Stimulated activated CD4-positive, alpha-beta T cell treated with anti-CD3 and anti-CD28 coated beads, Interleukin-15, amount 100 ng/mL, for 1 hour (primary cell): ENCODE measurements at places on chromosomes 13 and 19.

GRCh38 chr13:23455401-23456185 lies 22.1 kb upstream of the SACS start:
- no peak for DNase-seq

GRCh38 chr13:111036665-111037064 lies 78.4 kb upstream of the ARHGEF7 start:
- DNase-seq: no peak

- no peak for DNase-seq
These were observed 168.7 kb downstream of the KDM4B start for GRCh38 chr19:5137571-5138124.

DNA sequence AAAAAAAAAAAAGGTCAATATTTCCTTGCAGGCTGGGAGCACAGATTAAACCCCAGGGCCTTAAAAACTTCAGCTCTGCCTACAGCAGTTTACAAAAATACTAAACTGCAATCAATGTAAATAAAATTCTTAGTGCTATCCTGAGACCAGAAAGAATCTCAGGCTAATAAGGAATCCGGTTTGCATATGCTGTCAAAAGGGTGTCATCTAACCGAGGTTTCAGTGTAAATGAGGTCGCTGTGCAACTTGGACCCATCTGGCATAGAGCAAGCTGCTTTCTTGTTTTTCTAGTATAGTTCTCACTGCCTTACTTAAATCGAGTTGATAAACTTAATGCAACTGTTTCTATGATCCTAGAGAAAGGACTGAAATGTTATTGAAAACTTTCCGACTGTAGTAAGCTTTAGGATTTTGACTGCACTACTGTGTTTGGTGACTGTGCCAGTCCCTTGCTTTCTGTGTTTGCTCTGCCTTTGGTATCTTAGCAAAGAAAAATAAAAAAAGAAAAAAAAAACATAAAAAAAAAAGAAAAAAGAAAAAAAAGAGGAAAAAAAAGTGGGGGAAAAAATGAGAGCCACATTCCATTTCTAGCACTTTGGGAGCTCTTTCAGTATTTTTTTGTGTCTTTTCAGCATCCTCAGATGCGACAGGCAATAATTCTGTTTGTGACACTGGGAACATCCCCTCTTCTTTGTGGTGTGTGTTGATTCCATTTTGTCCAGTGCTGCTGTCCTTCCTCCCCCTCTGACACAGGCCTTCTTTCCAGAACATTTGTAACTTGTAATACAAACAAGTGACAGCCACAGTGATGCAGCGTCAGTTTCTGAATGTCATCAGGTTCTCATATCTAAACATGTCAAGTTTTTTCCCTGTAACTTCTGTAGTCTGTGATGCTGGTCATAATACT lies 340.5 kb downstream of the ZNF536 start:
- no peak for DNase-seq

GRCh38 chr13:91572944-91573598 lies 174.7 kb downstream of the GPC5 start:
- DNase-seq: no peak

DNA sequence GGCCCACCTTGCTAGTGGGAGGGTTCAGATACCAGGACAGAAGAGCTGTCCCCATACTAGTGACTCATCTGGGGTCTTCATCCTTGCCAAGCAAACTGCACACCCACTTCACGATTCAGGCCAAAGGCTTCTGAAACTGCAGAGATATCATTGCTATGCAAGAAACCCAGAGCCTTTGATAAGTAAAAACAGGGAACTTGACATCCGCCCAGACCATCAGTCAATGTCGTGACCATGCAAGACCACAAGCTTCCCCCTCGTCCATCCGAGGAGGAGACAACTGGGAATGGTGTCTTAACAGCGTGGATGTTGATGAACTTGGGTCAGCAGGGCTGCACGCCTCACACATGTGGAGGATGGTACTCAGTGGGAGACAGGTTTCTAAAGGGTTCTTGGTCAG lies 58.0 kb downstream of the ABCC4 start:
- no peak for DNase-seq

DNA sequence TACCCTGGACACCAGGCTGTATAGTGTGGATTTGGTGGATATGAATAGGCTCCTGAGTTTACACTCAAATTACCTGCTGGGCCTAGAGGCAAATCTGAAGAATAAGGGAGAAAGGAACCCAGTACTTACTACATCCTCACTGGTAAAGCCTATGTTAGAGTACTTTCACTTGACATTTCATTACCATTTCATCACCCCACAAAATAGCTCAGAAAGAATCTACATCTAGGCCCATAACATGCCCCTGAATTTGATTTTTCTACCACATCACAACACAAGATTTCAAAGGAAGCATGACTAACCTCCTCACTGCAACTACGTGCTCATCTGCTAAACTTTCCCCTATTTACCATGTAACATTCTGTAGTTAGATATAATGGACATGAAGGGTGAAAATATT lies 43.3 kb downstream of the VWA8 start:
- DNase-seq: no peak

GRCh38 chr19:48968179-48968661 lies 3.1 kb downstream of the FTL start:
- DNase-seq: no peak

DNA sequence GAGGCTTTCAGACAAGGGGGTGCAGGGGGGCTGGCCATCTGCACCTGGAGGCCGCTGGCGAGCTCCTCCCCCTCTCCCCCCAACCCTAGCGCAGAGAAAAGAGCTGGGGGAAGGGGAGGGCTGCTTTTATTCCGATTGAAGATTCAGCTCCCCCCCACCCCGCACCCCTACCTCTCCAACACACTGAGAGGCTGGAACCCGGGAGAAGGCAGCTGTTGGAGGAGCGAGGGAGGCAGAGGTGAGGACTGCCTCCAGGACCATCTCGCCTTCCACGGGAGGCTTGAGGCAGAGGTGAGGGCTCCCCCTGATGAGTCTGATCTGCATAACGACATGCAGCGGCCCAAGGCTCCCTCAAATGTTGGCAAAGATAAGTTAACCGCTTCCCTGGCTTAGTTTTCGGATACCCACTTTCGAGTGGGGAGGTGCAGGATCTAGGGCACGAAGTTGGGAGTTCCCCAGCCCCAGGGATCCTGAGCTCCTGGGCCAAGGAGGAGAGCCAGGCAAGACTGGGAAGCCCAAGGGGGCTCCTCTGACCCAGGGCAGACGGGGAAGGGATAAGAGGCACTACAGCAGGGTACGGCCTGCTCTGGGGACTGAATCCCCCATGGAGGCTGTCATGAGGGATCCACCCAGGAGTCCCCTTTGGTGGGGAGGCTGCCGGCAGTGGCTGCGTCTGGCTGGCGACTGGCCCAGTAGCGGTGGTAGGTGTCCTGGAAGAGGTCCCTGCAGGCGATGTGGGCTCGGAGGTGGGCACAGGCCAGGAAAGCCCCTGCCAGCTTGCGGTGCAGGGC lies 1.2 kb upstream of the NUMBL start:
- no peak for DNase-seq

DNA sequence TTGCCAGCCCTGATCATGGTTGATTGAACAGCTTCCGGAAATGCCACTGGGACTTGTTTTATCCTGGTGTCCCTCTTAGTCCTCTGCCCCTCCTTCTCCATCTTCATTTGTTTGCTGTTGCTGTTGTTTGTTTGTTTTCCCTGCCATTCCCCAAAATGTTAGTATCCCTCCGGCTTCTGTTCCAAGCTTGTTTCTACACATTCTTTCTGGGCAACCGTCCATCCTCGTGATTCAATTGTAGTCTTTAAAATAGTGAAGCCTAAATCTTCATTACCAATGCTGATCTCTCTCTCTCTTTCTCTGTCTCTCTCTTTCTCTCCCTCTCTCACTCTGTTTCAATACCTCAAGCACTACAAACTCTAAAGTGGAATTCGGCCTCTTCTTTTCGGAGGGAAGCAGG lies 649.3 kb upstream of the ARGLU1 start:
- DNase-seq: no peak

DNA sequence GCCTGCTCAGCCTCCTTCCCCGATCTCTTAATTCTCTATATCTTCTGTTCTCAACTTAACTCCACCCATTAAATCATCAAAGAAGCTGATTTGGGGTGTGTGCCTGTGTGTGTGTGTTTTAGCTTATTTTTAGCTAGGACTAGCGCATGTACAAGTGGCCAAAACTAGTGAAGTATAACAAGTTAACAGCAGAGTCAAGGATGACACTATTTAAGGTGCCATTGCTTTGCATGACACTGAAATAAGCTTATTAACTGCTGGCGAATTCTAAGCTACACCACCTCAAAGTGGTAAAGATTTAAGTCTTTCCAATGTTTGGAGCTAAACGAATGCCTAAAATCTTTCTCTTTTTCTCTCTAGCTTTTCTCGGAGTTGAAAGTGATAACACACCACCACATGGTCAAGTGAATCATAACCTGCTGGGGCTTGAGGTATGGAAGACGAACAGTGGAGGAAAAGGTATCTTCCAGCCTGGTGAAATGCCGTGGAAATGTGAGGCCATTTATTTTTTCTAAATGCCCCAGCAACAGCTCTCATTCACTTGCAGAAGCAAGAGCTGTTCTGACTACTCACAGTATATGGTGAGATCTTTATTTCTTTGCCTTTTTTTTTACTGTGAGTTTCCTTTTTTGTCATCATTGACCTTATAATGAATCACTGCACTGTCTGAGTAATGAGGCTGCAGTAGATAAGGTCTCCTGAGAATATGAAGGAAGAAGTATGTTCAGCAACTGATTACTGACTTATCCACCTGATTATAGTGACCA lies 570.3 kb downstream of the PCDH9 start:
- no peak for DNase-seq
